ENCODE measurements at places on chromosomes 3 and 15.

DNA sequence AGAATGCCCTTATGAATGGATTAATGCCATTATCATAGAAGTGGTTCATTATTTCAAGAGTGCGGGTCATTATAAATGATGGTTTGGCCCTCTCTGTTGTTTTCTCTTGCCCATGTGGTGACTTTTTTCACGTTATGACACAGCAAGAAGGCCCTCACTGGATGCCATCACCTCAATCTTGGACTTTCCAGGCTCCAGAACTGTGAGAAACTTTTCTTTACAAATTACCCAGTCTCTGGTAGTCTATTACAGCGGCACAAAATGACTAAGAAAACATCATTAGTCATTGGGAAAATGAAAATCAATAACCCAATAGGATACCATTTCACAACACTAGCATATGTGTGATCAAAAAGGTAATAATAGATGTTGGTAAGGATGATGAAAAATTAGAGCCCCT is 119.0 kb upstream of the LPP start:
- no peak for DNase-seq

DNA sequence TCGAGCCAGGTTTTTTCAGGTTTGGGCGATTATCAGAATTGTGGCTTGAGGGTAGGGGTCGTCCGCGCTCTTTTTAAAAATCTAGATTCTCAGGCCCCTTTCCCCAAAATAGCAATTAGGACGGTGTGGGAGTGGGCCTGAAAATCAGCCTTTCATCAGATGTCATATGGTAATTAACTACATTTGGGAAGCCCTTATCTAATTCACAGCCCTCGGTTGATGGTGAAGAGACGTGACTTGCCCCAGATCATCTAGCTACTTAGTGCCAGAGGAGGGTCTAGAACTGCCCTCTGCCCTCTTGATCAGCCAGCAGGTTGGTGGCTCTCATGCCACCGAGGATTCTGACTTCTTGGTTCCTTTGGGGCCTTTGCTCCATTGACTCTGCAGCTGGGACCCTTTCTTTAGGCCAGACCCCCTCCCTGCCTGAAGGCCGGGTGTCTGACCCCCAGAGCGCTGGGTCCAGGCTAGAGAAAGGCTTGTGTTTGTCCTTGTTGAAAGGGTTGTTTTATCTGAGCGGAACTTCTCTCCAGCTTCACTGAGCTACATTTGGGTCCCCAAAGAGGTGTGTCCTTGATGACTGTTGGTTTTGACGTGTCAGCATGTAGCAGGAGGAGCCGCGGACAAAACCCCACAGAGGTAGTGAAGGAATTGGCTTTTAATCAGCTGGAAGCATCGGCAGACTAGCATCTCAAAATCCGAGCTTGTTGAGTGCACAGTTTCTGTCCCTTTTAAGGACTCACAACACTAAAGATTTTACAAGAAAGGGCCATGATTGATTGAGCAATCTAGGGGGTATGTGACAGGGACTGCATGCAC is 857 bp downstream of the AEN start:
- no peak for DNase-seq

- DNase-seq, result no peak
Measured at GRCh38 chr3:78348664-78349063, 1308.8 kb downstream of the ROBO2 start.

DNA sequence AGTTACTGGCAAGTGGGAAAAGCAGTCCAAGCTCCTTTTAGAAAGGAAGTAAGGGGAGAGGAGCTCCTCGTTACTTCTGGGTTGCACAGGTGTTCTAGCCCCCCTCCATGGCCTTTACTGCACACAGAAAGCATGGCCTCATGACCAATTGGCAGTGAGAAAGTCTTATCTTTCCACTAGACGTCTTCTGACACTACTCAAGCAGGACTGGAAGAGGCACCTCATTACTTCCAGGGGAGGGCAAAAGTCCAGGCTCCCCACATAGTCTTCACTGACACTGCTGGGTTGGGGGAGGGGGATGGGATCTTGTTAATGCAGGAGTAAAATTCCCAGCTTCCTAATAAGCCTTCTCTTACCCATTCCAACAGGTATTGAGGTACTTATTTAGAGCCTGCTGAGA is 27.6 kb upstream of the TM2D3 start:
- DNase-seq, result no peak

GRCh38 chr15:78206326-78207109 is 27.8 kb downstream of the ACSBG1 start:
- DNase-seq, result no peak

- DNase-seq, result no peak
Measured at GRCh38 chr15:90000186-90001001, 730 bp upstream of the ZNF710 start.

DNA sequence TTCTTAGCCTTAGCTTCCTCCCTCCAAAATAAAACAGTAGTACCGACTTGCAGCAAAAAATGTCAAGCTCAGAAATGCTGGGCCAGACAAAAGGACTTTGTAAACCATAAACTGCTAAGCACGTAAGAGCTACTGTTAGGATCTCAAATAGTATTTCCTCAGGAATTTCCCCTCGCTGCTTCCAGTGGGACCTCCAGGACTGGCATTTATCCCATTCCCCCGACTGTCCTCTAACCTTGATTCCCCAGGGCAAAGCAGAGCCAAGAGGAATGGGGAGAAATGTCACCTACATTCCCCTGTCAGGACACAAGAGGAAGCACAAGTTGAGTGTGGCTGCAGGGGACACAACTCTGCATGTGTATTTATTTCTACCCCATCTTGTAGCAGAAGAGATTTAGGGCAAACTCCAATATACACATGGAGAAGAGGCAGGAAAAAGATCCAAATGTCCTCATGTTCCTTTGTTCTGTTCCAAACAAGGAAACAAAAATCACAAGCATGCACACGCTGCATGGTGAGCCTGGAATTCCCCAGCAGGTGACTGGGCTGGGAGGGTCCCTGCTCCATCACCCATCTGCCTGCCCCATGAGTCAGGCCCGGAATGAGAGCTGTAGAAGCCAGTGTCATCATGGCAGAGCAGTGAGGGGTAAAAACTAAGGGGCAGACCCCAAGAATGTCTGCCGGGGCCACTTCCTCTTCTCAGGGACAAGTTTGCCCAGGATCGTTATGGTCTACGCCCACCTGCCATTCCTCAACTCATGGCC is 4.2 kb downstream of the STOML1 start:
- no peak for DNase-seq

- no peak for DNase-seq
Measured at GRCh38 chr3:13125092-13126015, 52.1 kb upstream of the IQSEC1 start.

- DNase-seq, result no peak
Measured at GRCh38 chr3:25478211-25478757, 50.2 kb downstream of the RARB start.

DNA sequence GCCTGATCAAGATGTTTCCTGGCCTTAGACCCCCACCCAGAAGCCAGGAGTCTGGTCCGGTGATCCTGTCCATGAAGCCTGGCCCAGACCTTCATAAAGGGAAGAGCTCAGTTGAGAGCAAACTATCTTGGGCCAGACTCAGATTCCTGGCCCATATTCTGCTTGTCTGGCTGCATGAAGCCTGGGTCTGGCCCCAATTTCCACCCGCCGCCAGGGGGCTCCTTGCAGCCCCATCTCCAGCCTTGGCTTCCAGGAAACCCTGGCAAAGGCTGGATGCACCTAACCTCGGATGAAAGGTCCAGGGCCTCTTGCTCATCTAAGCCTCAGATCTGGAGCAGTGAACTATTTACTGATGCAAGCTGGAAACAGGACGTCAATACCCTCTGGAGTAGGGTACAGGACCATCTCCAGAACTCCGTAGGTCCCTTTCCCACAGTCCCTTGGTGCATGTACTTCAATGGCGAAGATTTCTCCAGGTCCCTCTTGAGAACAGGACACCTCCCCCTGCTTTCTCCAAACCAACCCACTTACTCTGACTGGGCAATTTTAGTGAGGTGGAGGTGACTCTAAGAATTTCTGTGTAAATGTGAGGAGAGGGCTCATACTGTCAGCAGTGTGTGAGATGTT is 5.6 kb downstream of the FOXL2 start:
- no peak for DNase-seq

GRCh38 chr3:4758249-4758860 is 220.9 kb upstream of the BHLHE40 start:
- DNase-seq, result no peak

GRCh38 chr3:135907422-135908165 is 57.9 kb upstream of the PPP2R3A start:
- DNase-seq, result no peak

GRCh38 chr3:47318916-47319315 is 36.2 kb downstream of the KLHL18 start:
- no peak for DNase-seq

DNA sequence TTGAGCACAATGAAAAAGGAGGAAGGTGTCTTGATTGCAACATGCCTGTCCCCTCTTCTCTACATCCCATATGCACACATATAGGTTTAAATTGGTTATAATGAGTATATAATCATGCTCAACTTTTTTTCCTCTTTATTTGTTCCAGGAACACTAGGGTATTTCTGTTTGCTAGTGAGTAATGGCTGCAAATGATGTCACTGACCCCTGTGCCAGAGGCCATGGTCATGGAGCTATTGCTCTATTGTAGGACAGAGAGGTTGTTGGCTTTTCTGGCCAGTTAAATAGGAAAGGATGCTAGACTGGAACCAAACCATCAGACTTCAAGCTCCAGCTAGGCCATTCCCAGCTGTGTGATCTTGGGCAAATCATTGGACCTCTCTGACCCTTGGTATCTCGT is 9.6 kb downstream of the ARHGEF3 start:
- DNase-seq, result no peak

- no peak for DNase-seq
Measured at GRCh38 chr3:41175365-41175764, 23.9 kb upstream of the CTNNB1 start.

GRCh38 chr3:170725285-170725731 is 139.4 kb upstream of the SLC7A14 start:
- no peak for DNase-seq

DNA sequence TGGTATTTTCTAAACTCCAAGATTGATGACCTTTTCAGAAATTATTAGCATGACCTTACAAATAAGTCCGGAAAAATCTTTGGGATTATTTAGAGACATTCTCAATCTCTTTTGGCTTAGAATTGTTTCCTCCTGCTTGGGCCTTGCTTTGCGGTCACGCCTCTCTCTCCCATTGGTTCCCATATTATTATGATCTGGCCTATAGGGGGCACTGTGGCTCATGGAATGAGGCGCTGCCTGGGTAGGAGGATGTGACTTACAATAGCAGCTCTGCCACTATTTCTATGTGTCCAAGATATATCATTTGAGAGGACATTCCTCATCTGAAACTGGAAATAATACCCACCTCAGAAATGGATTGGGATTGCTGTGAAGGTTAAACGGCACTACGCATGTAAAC is 464.9 kb downstream of the MFSD1 start:
- DNase-seq, result no peak

DNA sequence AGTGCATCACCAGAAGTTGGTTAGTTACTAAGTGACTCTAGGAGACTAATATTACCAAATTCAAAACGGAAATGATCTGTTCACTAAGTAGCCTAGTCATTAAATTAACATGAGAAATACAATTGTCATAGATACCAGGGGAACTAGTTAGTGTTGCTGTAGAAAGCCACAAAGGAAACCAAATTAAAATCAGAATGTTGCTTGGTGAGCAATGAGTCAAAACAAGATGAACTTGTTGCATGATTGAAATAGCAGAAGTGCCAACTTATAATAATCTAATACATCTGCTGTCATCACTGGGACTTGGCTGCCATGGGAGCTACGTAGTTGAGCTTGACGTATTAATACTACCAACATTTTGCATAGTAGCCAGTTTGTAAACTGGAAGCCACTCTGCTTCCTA is 458.1 kb downstream of the DIPK2A start:
- DNase-seq, result no peak

DNA sequence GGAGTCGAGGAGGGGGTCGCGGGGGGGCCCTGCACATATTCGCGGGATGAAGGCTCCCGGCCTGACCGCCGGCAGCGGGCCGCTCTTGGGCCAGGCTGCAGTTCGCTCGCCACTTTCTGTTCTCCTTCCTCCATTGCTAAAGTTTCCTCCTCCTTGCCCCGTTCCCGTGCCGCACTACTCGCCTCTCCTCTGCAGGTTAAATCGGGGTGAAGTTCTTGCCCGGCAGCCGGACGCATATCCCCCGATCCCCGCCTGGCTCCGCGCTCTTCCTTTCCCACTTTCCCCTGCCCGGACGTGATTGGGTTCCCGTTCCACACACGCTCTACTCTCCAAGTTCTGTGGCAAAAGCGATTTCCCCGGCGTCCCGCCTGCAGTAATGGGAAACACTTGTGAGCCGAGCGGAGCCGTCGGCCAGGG is 556 bp downstream of the CRYBG3 start:
- DNase-seq, result peak; percentile 3

DNA sequence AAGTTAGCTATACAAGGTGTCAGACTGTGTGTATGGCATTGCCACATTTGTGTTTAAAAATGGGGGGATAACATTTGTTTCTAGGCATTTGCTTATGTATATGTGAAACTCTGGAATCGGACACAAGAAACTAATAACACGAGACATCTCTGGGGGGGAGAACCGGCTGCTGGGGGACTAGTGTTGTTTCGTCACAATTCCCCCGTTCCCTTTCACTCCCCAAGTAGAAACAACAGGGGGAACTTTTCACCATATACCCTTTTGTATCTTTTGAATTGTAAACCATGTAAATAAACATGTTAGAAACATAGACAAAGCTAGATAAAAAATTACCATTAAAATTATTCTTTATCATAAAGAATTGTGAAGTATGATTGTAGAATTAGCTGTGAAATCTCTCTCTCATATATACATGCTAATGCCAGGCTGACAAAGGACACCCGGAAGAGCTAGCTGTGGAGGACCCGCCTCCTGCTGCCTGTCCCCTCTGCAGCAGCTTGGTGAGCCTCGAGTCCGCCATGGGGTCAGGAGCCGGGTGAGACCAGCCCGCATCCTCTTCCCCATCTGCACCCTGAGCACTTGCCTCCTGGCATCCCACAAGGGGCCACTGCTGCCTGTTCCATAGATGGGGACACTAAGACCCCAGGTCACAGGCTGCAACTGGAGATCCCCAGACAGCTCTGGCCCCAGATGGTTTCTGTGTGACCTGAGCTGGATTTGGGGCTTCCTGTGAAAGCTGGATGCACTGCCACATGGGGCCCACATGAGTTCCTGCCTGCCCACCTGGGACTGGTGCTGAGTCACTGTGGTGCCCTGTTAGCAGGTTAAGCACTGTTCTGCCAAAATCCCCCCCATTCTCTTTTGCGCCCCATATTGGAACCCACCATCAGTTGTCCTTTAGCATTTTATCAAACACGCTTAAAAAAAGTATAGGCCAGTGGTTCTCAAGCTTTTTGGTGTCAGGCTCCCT is 91.6 kb downstream of the IQSEC1 start:
- DNase-seq, result no peak

DNA sequence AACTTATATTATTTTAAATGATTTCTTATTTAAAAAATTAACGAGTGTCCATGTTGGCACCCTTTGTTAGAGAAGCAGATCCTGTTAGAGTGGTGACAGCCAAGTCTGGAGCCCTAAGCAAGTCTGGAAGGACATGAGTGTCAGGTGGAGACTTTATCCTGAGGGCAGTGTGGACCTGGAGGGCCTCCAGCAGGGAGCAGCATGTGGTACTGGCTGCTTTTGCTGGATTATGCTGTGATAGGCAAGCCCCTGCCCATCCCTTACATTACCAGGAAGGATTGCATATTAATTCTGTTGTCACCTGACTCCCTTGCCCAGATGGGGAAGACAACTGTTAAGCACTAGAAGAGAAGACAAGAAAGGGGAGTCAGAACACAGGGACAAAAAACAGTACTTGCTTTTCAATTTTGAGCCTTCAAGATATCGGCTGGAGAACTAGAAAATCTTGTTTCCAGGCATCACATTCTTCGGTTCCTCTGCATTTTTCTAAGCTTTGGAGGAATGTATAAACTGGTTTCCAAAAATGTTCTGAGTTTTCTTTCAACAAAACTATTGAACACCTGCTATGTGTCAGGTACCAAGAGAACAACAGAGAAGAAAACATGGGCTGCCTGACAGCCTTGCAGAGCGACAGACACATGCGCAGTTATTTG is 22.7 kb downstream of the ZNF860 start:
- DNase-seq, result no peak
